ENCODE measurements at places on chromosomes 16 and 17. TPM values are rescaled to one million over a fixed set of nuclear protein-coding genes. Genes with fewer than 3 reads are reported as not detected.

The CPHXL2 gene
- total RNA-seq = not detected

The C1QL1 gene
- not detected for total RNA-seq

The KRT39 gene
- not detected for total RNA-seq

The TP53TG3F gene
- total RNA-seq = not detected

The GAS7 gene
- total RNA-seq = 28.1 TPM

The MPO gene
- 0.24 TPM for total RNA-seq

The CRYM gene
- not detected for total RNA-seq

The FSCN2 gene
- 20.7 TPM for total RNA-seq

Measured in thyroid gland (tissue), 4 donors.